ENCODE measurements at places on chromosomes 7 and 10.

GRCh38 chr7:14717816-14718215 is 184.7 kb downstream of the DGKB start:
- no peak for DNase-seq

- DNase-seq: no peak
Observed at GRCh38 chr10:72114706-72115450, 26.5 kb upstream of the SPOCK2 start.

GRCh38 chr7:110534241-110534931 is 556.5 kb upstream of the LRRN3 start:
- DNase-seq: peak; percentile 15

GRCh38 chr10:113024930-113025329 is 74.9 kb downstream of the TCF7L2 start:
- DNase-seq: no peak

GRCh38 chr10:114561008-114561523 is 97.0 kb downstream of the ABLIM1 start:
- no peak for DNase-seq

DNA sequence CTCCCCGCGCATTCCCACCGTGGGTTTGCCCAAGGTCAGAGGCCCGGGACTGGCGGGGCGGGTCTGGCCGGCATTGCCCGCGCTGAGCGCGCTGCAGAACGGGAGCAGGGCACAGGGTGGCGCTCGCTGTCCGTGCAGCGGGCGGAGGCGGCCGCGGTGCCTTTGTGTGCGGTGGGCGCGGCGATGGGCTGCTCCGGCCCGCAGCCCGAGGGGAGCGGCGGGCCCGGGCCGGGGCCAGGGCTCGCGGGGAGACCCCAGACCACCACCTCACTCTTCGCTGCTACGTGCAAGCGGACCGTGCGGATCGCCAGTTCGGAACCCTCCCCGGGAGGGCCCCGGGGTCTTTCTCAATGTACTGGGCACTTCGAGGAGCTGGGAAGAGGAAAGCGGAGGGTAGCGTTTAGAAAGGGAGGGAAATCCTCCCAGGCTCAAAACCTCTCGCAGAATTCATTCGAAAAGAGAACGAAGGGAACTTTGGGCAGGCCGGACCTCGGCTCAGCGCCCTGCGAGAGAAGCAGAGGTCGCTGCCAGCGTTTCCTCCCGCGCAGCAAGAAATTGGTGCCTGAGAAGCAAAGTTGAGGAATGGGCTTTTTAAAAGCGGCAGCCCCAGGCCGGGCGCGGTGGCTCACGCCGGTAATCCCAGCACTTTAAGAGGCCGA is 8.5 kb downstream of the SP8 start:
- peak; percentile 25 for DNase-seq
